ENCODE measurements at places on chromosomes 11 and 22.

GRCh38 chr11:119341222-119342022 lies 739 bp upstream of the C1QTNF5 start:
- DNase-seq = no peak

DNA sequence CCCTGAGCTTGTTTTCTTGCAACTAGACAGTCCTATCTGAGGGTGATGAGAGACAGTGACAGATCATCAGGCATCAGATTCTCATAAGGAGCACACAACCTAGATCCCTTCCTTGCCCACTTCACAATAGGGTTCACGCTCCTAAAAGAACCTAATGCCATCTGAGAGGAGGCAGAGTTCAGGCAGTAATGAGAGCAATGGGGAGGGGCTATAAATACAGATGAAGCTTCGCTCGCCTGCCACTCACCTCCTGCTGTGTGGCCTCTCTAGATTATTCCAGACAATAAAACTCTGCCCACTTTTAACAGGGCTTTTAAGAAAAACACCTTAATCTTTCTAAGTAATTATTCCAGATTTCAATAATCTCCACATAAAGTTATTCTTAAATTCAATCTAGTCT lies 43.9 kb upstream of the PAK1 start:
- no peak for DNase-seq

DNA sequence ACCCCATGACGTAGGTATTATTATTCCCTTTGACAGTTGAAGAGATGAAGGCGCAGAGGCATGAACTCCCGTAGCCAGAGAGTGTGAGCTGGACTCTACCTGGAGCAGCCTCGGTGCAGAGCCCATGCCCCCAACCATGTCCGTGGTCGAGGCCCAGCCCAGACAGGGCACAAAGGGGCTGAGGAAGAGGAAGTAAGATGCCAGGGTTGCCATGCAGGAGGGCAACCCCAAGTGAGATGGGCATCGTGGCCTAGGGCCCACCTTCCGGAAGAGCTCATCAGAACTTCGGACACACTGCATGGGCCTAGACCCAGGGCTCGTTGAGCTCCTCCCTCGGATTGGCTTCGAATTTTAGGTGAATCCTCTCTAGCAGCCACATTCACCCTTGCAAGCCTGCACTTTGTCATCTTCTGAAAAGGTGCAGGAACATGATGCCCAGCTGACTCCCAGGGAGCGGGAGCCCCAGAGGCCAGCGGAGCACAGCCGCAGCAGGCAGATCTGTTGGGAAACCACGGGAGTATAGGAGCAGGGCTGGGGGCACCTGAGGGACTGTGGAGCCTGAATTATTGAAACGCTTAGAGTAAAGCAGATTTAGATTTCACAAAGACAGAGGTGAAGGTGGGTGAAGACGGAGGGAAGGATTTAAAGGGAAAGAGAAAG lies 29.0 kb upstream of the JAM3 start:
- no peak for DNase-seq

- DNase-seq = no peak
Measured at GRCh38 chr11:75591371-75591770, 29.3 kb downstream of the SERPINH1 start.

DNA sequence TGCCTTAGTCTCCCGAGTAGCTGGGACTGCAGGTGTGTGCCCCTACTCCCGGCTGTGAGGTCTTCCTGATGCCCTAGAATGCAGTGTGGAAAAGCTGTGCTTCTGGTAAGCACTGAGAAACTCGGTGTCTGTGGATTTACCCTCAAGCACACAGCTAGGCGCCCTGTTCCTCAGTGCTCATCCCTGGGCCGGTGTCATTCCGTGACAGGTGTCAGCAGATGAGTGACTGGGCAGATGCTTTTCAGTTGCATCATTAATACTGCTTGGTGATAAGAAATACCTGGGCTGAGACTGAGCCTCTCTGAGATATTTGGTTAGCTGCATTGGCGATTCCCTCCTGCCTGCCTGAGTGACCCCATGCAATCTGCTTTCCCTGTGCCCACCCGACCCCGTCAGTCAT lies 21.8 kb downstream of the FAM118A start:
- DNase-seq = no peak

GRCh38 chr11:70397336-70397982 lies 870 bp upstream of the CTTN start:
- DNase-seq = no peak

GRCh38 chr22:31977141-31977841 lies 33.0 kb downstream of the YWHAH start:
- peak; percentile 81 for DNase-seq

GRCh38 chr11:132639986-132640385 lies 892.3 kb downstream of the OPCML start:
- DNase-seq = no peak

- no peak for DNase-seq
Measured at GRCh38 chr11:16403448-16403803, 47.1 kb upstream of the SOX6 start.

DNA sequence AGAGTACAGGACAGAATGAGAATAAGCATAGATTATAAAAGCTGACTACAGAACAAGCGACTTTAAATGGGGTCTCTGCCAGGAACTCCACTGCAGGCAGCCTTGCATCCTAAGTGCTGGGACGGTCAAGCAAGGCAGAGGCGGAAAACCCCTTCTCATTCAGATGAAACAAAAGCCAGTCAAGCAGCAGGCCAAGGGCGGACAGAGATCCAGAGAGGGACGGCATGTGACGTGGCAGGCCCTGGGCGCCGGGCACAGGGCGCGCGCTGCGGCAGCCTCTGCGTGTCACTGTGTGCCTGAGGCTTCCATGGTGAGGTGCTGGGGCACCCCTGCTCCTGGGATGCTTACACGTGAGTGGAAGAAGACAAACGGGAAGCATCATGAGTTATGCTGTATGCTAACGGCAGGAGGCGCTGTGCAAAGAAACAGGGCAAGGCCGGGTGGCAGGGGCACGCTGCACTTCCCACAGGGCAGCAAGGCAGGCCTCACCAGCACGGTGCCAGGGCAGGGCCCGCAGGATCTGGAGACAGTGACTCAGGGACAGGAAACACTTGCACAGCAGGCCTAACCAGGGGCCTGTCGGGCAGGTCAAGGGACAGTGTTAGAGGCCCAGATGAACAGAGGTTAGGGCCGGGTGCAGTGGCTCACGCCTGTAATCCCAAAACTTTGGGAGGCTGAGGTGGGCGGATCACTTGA lies 6.2 kb downstream of the TOLLIP start:
- no peak for DNase-seq

GRCh38 chr11:44575288-44575672 lies 9.8 kb downstream of the CD82 start:
- peak; percentile 48 for DNase-seq

DNA sequence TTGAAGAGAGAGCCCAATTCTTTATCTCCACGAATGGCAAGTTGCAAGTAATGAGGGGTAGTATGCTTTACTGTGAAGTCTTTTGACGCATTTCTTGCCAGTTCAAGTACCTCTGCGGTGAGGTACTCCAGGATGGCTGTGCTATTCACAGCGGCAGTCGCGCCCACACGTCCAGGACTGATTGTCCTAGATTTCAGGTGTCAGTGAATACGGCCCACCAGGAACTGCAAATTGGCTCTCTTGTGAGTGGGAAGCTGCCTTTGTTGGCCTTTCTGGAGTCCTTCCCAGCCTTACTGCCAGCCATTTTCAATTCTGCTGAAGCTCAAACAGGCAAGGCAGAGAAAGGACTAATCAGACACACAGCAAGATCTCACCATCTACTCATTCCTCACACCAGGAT lies 8.5 kb downstream of the PPFIA1 start:
- no peak for DNase-seq

DNA sequence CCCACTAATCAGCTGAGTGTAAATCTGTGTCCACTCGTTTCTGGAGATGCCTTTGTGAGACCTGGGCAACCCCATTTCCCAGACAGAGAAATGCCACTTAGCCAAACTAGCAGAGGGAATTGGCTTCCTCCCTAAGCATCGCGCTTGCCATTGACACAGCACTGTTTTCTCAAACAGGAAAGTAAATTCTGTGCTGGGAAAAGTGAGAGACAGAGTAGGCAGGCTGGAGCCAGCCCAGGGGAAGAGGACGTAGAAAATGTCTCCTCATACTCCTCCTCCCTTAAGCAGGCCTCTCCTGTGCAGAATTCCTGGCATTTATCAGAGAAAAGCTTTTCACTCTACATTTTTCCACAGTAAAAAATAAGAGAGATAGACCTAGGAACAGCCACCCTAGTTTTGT lies 99.1 kb upstream of the AMOTL1 start:
- no peak for DNase-seq

DNA sequence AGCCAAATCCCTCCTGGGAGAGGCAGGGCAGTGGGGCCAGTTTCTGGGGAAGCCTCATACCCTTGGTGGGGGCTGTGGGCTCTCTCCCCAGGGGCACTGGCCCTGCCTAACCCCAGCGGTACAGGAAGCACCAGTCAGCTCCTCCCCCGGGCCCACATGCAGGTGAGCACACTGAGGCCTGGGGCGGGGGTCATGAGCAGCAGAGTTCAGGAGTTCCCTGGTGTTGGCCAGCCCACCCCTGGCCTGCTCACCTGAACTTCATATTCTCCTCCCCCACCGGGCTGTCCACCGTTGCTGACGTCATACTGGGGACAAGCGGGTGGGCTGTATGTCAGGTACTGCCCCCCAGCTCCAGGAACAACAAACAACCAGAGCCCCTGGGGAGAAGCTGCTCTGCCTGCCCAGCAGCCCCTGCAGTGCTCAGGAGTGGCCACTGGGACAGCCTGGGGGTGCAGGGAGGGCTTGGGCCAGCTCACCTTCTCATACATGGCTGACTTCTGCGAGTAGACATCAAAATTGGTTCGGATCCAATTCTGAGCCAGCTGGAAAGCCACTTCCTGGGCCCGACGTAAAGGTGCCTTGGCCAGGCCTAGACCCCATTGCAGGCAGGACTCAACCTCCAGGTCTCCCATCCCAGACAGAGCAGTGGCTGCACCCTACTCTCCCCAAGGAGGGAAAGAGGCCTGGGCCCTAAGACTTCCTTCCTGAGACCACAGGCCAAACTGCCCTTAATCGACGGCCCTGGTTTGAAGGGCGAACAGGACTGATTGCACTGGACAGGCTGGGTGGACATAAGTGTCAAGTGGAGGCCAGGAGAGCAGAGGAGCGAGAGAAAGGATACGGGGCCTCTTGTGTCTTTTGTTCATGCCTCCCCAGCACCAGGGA lies 20.8 kb downstream of the TREH start:
- DNase-seq = no peak

DNA sequence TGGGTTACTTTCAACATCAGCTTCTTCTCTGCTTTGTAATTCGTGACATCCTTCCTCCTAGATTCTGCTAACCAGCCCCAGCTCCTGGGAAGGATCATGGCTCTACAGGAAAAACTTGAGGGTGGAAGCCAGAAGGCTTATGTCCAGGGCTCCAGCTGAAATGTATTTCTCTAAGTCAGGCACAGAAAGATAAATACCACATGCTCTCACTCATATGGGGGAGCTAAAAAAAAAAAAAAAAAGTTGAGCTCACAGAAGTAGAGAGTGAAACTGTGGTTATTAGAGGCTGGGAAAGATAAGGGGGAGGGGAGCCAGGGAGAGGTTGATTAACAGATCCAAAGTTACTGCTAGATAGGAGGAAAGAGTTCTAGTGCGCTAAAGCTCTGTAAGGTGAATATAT lies 74.9 kb downstream of the DSCAML1 start:
- no peak for DNase-seq

DNA sequence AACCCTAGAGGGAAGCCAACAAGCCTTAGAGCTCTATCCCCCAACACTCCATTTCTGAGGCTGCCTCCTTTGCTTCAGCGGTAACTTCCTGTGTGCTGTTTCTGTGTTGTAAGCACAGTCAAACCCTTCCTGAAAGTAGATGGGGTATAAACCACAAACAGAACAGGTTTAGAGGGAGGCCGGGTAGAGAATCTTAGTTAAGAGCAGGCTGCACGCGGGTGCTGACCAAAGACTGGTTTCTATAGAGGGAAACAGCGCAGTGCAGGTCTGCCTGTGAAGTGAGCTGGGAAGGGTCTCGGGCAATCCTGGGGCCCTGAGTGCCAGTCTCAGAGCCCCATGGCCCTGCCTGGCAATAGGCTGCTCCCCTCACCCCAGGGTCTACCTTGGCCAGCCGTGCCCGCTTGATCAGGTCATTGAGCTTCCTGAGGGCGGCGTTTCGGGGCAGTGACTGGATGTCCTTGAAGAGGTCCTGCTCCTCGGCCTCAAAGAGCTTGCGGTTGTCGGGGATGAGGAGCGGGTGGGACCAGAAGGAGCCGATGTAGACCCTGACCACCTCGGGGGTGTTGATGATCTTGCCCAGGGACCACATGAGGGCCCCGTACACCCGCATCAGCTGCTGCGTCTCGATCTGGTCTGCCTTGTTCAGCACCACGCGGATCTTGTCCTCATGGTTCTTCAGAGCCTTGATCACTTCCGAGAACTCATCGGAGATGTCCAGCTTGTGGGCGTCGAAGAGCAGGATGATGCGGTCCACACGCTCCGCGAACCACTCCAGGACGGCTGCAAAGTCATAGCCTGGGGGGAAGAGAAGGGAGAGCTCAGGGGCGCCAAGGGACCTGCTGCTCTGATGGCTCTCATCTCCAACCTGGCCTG lies 15.3 kb upstream of the CDC42BPG start:
- DNase-seq = peak; percentile 46

DNA sequence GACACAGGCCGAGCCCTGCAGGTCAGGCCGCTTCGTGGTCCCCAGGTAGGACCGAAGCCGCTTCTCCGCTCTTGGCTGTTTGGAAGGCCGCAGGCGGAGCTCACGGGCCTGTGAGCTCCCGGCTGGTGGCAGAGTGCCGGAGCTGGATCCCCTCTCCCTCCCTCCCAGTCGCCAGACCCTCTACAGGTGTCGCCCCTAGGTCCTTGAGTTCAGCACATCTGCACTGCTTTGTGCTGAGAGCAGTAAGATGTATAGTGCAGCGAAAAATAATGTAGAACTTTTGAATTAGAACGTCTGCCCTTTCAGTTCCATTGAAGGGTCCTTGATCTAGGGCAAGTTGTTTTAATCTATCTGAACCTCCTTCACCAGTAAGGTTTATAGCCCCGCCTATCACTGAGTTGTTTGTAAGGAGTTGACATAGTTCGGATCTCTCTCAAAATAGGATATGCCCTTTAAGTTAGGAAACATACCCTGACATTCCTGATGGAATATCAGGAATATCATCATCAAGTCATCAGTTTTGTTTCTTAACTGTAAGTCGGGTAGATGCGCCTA lies 419 bp downstream of the ANKRD49 start:
- DNase-seq = no peak

- no peak for DNase-seq
Measured at GRCh38 chr11:82261367-82261766, 472.3 kb downstream of the FAM181B start.

Data from activated CD4-positive, alpha-beta T cell treated with anti-CD3 and anti-CD28 coated beads for 24 hours (primary cell).